EL (cell line): ENCODE measurements at places on chromosomes 4 and X.

GRCh38 chr4:159697322-159698283, 594.7 kb downstream of the RAPGEF2 start:
- DNase-seq, result no peak

DNA sequence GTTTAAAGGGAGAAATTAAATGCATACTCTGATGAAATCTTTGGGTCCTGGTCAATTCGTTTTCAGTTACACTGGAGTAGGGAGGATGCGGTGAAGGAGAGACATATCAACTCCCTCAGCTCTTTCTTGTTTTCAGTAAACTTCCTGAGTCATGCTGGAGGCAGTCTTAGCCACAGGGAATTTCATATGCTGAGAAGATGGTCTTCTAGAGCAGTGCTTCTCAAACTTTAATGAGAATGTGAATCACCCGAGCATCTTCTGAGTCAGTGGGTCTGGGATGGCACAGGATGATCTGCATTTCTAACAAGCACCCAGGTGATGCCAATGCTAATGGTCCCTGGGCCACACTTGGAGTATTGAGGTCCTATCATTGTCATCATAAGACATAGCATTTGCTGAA, 214.5 kb downstream of the KIT start:
- peak; percentile 86 for DNase-seq

DNA sequence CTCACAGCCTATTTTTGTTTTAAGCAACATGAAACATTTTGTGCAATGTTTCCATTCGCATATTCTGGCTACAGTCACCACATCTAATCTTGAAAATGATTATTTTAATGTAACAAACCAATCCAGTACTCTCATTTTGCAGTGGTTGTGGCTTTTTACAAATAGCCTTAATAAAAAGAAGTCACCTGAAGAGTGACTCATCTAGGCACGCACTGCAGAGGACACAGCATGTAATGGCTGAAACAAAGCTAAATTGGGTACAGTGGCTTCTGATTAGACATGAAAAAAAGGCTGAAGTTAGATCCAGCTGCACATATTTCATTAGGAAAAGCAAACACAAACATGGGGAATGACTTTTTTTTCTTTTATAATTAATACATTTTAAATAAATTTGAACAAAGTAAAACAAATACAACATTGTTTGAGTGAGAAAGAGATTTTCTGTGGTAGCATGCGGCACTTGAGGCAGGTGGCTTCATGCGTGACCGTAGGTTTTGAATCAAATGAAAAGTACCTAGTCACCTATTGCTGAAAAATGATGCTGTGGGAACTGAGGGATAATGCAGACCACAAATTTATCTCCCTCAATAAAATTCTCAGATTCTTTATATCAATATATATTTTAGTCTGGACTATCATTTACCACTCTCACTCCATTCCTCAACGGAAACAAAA, 240.8 kb upstream of the DDX53 start:
- no peak for DNase-seq

DNA sequence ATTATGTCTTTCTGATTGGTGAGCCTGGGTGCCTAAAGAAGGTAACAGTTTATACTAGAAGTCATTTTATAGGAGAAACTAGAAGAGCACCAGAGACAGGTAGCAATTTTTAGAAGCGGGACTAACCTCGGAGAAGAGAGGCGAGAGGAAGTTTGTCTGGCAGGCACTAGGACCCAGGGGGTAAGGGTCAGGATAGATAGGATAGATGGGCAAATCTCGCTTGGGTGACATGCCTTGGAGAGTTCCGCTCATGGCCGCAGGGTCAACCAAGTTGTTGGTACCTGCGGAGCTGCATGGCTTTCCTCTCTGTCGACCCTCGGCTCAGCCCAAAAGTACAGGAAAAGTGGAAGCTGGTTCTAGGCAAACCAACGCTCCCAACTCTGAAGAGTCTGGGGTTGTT, 11.3 kb downstream of the PI4K2B start:
- no peak for DNase-seq

DNA sequence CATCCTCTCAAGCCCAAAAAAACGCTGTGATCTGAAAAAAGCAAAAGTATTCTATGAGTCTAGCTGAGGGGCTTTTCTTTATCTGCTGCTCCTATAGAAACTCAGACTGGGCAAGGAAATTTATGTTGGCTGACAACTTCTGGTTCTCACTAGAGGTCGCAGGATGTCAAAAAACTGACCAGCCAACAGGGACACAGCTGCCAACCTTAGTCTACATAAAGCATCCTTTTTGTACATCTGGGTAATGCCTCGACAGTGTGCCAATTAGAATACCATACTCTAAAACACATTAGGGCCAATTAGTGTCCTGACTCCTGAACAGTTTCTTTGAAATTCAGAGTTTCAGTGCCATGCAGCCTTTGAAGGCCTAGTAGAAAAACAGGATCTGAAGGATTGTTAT, 8.8 kb upstream of the TLL1 start:
- peak; percentile 17 for DNase-seq

DNA sequence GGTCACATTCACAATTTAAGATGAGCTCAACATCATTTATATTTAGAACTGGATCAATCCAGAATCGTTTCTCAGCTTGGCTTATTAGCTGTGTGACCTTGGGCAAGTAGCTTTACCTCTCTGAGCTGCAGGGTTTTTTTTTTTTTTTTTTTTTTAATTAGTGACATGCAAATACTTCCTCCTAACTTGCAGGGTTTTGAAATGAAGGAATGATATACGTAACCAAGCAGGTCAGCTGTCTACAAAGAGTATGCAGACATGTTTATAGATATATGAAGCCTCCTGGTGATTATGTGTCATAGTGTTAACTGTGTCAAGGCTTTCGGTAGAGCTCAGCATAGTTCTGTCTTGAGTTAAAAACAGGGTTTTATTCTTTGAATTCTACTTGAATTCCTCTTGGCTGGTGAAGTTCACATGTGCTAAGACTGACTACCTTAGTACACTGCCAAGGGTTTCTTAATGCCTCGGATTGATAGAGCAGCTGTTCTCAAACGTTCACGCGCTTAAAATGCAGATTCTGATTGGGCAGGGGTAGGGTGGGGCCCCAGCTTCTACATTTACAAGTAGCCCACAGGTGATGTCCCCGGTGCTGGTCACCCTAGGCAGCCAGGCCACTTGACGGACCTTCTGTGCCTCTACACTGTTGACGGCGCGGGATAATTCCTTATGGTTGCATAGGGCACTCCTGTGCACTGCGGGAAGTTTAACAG, 654 bp upstream of the STS start:
- DNase-seq, result no peak

- DNase-seq, result no peak
These were observed 376.4 kb downstream of the KCTD8 start for GRCh38 chr4:44071959-44072955.

DNA sequence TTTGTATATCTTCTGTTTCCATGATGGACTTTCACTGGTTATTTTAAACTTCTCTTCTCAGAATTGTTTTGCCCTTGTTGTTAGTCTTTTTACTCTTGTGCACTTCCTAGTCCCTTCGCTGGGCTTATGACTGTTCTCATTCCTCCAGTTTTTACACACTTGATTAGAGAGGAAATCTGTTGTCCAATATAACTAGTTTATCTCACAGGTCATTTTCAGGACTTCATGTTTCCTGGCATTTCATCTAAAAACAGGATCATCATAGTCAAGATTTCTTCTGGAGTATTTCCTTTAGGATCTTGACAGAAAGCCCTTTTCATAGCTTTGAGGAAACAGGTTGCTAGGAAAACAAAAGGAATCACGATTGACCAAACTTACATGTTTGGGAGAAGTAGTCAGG, 3.0 kb downstream of the FNIP2 start:
- no peak for DNase-seq

GRCh38 chr4:20359692-20360091, 108.0 kb downstream of the SLIT2 start:
- no peak for DNase-seq

GRCh38 chr4:143489106-143489505, 24.4 kb upstream of the SMARCA5 start:
- DNase-seq, result peak; percentile 21

GRCh38 chr4:160403081-160403480, 1300.2 kb downstream of the RAPGEF2 start:
- DNase-seq, result no peak

DNA sequence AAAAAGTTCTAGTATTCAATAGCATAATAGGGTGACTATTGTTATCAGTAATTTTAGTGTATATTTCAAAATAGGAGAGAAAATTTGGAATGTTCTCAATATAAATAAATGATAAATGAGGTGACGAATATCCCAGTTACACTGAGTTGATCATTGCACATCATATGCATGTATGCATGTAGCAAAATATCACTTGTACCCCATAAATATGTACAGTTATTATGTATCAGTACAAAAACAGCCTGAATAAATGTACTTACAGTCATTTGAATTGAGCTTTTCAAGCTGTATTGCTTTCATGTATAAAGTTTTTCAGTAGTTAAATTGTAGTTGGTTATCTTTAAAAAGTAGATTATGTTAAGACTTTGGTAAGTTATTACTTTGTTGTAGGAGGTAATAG, 12.6 kb downstream of the CISD2 start:
- no peak for DNase-seq

DNA sequence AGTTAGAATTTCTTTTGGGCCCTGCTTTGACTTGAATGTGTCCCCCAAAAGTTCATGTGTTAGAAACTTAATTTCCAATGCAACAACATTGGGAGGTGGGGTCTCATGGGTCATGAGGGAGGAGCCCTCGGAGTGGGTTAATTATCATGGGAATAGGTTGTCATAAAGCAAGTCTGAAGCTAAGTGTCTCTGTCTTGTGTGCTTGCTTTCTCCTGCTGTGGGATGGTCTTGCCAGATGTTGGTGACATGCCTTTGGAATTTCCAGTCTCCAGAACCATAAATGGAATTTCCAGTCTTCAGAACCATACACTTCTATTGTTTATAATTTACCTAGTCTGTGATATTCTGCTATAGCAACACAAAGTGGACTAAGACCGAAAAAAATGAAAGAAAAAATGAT, 71.6 kb downstream of the RASL11B start:
- no peak for DNase-seq

DNA sequence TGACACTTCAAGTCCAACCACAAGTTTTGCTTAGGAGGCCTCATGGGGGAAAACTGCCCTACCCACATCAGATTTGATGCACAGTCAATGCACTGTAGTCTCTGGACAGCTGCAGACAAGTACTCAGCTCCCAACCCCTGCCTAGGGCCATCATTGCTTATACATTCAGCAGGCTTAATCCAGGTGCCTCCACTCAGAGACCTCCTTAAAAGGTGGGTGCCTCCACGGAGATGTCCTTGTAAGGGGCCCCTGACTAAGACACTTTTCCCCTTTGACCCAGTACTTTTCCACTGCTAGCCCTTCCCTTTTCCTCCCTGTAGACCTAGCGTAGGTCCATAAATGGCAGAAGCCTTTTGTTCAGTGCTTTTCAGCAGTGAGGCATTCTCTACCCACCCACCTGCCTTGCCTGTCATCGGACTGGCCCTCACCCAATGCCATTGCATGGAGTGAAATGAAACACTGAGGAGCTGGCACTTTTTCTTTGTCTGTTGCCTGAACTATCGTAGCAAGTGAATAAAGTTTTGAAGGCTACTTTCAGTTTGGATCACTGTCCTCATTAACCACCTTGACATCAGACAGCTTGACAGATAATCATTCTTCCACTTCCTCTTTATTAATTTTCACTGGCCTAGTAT, 23.8 kb upstream of the PLK4 start:
- peak; percentile 90 for DNase-seq

DNA sequence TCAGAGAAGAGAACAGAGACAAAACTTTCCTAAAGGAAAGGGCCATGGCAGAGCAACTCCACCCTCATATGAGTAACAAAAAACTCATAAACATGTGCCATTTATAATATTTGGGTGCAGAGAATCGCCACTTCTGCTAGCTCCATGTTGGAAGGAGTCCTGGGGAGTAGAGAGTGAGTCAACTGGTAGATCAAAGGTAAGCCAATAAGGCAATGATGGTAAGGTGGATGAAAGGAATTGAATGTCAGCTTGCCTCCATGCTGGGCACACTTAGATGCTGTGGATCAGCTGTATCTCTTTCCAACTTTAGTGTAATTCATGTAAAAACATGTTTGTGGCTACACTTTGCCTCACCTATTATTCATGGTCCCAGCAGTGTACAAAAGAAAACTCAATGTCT, 4.7 kb downstream of the QRFPR start:
- DNase-seq, result no peak

DNA sequence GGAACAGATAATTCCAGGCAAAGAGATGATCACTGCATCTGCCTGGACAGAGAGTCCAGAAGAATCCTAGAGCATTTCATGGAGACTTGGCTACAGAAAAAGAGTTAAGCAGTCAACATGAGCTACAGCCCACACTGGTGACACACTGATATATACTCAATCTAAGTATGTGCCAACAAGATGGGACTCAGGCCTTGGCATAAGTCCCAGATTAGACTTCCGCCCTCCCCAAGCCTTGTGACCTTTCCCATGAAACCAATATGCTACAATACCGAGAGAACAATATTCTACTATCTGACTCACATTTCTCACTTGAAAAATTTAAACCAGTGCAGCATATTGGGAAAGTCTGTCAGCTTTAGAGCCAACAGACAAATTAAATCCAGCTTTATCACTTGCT, 65.7 kb upstream of the SLITRK2 start:
- no peak for DNase-seq
